Stimulated activated CD8-positive, alpha-beta memory T cell treated with anti-CD3 and anti-CD28 coated beads, Interleukin-2, amount 100 ng/mL, for 48 hours (primary cell): ENCODE measurements at places on chromosomes 16 and 17.

DNA sequence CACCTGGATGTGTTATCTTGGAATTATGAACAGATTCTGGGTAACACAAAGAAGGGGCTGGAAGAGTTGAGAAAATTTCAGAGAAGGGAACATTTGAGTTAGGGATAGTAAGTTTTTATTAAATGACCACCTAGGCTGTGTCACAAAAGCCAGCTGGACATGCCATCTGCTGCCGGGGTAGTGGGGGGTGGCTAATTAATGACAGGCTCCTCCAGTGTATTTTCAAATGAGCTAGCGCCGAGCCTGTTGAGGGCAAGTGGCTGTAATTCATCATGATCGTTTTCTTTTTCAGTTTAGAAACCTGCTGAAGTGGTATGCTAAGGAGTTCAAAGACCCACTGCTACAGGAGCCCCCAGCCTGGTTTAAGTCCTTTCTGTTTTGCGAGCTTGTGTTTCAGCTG lies 6.2 kb downstream of the TMEM97 start:
- no peak for DNase-seq

- DNase-seq: no peak
Observed at GRCh38 chr17:8359769-8360168, 16.7 kb downstream of the KRABD2 start.

- no peak for DNase-seq
Observed at GRCh38 chr17:57745242-57745641, at the start of gene CCDC182. TSS of gene CCDC182 (minus strand) at chr17:57745299. CDS start at chr17:57745272, 27 bp downstream.

DNA sequence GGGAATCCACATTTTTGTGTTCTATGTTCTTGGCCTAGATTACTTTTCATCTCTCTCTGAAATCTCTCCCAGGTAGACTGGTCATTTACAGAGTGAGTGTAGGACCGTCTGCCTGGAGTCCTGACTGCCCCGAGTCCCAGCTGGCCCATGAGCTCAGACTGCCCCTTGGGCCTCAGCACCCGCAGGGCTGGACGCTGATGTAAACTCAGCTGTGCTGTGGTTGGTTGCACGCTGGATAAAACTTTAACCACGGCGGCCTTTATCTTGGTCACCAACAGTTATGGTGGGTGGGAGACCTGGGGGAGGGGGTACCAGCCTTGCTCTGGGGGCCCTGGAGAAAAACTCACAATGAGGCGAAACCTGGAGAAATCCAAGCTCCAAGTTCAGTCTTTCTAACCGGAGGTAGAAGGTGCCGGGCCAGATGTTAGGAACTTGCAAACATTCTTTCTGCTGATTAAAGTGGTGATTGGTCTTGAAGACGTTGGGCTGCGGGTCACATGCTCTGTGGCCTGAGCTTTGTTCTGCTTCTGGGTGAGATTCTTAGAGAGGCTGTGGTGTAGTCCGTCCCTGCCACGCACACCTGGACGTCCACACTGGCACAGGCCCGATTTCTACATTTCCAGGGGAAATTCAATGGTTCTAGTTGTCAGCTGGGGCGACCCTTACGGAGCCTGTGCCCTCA lies 6.9 kb downstream of the METRNL start:
- no peak for DNase-seq

GRCh38 chr17:77423589-77424451 lies 283.1 kb downstream of the SEC14L1 start:
- no peak for DNase-seq

GRCh38 chr16:16047761-16048160 lies 98.3 kb downstream of the ABCC1 start:
- no peak for DNase-seq

GRCh38 chr16:4323071-4323844 lies 7.4 kb downstream of the GLIS2 start:
- DNase-seq: no peak

GRCh38 chr16:67537270-67537635 lies 8.6 kb downstream of the RIPOR1 start:
- no peak for DNase-seq

GRCh38 chr16:19130852-19131824 lies 17.4 kb downstream of the ITPRIPL2 start:
- DNase-seq: no peak

GRCh38 chr16:69055008-69055407 lies 50.4 kb upstream of the HAS3 start:
- no peak for DNase-seq

DNA sequence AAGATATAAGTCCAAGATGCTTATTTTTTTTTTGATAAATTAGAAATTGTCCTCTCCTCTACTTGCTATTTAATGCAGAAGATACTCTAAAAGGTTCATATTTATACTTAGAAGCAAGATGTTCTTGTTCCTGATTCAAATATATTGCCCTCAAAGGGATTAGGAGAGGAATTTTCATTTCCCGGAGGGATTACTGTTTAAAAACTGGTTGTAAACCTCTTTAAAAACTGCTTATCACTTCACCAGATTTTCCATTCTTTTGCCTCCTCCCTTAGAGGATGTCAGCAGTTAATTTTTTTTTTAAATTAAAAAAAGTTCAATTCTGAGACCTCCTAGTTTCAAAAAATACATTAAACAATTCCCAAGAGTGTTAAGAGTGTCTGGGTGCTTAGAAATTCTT lies 2.8 kb downstream of the TENT4B start:
- no peak for DNase-seq

DNA sequence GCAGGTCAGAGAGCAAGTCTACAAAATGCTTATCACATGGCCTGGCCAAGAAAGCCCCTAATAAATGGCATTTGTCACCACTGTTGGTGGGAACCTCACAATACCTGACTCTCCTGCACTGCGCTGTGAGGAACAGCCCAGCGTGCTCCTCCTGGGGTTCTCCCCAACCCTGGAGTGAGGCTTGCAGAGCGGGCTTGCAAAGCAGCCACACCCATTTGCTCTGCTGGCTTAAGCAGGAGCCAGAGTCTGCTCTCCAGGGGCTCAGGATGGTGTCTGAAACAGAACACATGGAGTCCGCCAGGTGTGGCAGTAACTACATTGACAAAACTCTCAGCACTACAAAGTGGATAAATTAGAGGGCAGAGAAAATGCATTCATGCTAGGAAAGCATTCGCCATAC lies 331.0 kb upstream of the CCL2 start:
- no peak for DNase-seq

- DNase-seq: peak; percentile 85
Observed at GRCh38 chr16:11051879-11052808, 107.8 kb downstream of the CLEC16A start.

DNA sequence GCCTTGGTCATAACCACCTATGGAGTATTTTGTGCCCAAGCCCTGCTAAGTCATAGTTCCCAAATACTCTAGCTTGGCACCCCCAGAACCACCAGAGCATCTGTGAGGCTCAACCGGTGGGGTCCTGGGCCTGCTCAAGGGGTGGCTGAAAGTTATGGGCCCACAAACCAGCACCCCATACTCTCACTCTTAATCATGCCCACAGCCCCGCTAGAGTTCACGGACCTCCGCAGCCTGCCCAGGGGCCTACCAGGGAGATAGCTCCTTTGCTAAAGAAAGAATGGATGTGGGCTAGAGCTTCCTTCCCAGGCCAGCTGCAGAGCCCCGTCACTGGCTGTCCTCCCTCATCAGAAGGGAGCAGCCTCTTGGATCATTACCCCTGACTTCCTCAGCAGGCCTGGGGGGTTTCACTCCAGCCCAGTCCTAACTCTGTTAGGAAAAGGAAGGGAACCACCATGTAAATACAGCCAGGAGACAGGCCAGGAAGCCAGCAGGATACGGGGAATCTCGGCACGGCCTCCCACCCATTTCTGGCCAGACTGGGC lies 1.4 kb downstream of the GIT1 start:
- DNase-seq: no peak

- DNase-seq: no peak
Observed at GRCh38 chr17:74542166-74542565, 3.7 kb downstream of the CD300C start.

DNA sequence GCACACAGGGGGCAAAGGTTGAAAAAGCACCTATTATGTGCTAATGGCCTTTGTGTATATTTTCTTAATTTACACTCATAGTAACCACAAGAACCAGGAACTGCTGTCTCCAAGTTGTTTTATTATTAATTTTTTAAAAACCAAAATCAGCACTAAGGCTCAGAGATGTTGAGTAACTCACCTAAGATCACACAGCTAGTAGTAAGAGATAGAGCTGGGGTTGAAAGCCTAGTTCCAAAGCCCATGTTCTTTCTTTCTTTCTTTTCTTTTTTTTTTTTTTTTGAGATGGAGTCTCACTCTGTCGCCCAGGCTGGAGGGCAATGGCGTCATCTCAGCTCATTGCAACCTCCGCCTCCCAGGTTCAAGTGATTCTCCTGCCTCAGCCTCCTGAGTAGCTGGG lies 75.3 kb downstream of the SDK2 start:
- no peak for DNase-seq

DNA sequence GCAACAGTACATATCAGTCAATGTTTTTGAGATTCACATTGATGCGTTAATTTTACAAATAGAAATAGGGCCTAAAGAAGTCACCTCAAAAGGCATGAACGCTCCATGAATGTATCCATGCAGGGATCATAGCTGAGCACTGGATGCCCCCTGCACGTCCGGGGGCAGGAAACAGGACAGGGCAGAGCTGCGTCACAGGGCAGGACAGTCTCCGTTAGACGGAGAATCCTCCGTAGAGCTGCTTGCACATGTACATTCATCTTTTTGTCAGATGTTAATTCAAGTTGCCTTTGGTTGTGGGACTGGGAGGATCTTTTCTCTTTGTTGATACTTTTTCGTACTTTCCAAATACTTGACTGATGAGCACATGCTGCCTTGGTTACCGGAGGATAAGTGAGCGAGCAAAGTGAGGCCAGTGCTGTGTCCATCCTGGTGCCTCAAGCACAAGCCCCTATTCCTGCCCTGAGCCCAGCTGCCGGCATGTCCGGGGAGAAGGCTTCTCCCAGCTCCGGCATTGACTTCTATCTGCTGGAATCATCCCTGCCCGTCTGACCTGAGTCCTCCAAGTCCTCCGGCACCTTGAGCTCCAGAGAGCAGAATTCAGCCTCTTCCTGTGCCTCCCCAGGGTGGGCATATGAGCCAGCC lies 15.0 kb downstream of the GAA start:
- DNase-seq: no peak

DNA sequence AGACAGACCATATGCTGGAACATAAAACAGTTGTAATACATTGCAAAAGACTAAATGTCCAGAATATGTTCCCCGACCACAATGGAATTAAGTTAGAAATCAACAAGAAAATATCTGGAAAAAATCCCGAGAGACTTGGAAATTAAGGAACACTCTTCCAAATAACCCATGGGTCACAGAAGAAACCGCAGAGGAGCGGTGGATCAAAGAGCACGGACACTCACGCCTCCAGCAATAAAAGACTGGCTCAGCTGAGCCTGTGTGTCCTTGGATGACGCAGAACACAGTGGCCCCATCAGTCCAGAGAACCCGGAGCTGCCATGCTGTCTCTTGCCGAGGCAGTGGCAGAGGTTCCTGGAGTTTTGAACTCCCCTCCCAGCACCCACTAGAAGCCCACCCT lies 30.9 kb upstream of the FOXF1 start:
- no peak for DNase-seq
